ENCODE measurements at places on chromosomes 6 and 20.

GRCh38 chr20:8394308-8394945 is 262.4 kb downstream of the PLCB1 start:
- DNase-seq, result no peak

GRCh38 chr6:32082478-32082877 is 26.7 kb downstream of the TNXB start:
- DNase-seq, result no peak

- DNase-seq, result no peak
These were observed 154.7 kb upstream of the RIN2 start for GRCh38 chr20:19603376-19603750.

DNA sequence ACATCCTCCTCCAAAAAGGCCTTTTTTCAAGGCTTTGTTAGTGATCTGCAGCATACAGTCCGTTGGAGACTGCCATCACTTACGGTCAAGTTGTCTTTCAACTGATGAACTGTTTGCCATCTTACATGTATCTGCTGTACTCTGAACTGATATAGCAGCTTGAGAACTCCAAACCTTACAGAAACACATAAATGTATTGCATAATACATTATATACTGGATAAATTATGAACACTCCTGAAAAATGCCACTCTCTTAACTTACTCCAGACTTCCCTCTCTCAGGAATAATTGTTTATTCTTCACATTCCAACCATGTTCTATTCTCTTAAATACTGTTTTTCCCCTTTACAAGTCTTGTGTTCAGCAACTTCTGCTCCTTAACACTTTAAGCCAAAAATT is 14.6 kb upstream of the RHAG start:
- no peak for DNase-seq

- DNase-seq, result no peak
These were observed 34.4 kb downstream of the PCNA start for GRCh38 chr20:5085380-5085779.

DNA sequence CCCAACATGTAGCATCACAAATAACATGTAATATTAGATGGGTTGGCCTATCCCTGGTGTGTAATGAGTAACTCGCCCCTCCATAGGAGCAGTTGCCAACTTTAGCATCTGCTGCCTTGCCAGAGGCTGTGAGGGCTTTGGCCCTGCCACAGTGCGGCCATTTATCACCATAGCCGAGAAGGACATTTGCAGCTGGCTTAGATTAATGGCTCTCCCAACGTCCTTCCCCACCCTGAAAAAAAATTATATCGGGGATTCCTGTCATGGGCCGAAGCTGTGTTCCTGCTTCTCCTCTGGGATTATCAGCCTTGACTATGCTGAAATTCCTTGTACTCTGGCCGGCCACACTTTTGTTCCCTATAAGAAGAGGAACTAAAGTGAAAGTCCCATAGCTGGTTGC is 7.6 kb upstream of the ADIG start:
- no peak for DNase-seq

DNA sequence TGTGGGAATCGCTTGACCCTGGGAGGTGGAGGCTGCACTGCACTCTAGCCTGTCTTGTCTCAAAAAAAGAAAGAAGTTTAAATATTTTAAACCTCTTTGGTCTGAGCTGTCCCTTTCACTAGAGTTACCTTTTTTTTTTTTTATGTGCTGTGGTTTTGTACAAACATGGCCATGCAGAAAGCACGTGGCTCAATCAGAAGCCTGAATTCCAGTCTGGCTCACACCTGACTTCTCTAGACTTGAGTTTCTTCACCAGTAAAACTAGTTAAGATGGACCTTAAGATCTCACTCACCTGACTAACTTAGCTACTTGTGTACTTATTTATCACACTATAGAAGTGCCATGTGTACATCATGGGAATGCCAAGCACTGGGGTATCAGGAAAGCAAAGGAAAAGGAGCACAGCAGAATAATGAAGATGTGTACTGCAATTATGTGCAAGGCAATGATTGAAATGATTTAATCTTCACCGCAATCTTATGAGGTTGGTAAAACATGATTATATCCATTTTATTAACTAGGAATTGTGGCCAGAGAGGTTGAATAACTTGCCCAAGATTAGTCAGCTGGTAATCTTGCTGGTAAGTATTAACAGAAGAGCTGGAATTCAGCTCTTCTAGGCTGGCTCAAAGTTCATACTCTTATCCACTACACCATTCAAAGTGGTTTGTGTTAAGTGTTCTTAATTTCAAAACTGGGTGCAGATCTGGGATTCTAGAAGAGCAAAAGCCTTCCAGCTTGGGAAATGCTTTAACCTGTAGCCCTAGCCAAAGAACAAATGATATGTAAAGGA is 10.7 kb downstream of the HMGN3 start:
- no peak for DNase-seq

- DNase-seq, result no peak
These were observed 33.7 kb upstream of the ZBP1 start for GRCh38 chr20:57653910-57654309.

- DNase-seq, result no peak
These were observed 125.7 kb downstream of the ZMYND8 start for GRCh38 chr20:47230811-47231256.
